ENCODE measurements at places on chromosomes 2 and 18. TPM values are rescaled to one million over a fixed set of nuclear protein-coding genes. Genes with fewer than 3 reads are reported as not detected.
A peak's percentile ranks its signal among the peaks of the same experiment; 100 is the strongest.

The DBI gene
- total RNA-seq, result 166 TPM

The MRO gene
- total RNA-seq, result 0.18 TPM

The PLEKHH2 gene
- total RNA-seq, result 0.49 TPM

The FBXO15 gene
- total RNA-seq, result 0.77 TPM

The COL6A3 gene
- total RNA-seq, result 7.0 TPM

The ESCO1 gene
- 18.2 TPM for total RNA-seq

The CCDC150 gene
- 8.2 TPM for total RNA-seq

The PLCD4 gene
- total RNA-seq, result not detected

GRCh38 chr2:134454426-134454825, 200.6 kb downstream of the MGAT5 start:
- DNase-seq, result no peak
- no peak overlapping the region for H3K27ac ChIP-seq
- no peaks in the 10 kb centered on the region for H3K27me3 ChIP-seq
- no peaks in the 10 kb centered on the region for H3K4me1 ChIP-seq

DNA sequence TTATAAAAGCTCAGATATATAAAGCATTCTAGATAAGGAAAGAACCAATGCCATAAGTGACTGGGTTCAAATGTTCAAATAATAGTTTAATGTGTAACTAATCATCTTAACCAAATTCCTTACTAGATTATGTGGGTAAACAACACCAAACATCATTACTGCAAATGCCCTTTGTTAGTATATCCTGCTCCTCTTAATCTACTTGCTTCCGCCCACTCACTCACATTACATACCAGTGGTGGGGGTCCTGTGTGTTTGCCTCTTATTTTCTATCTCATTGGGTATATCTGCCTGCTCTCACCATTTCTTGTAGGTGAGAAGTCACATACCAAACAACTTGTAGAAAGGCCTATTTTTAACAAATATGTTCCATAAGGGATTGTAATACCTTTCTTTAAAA, 562.1 kb downstream of the NRXN1 start:
- H3K4me3 ChIP-seq, result no peak overlapping the region
- no peak for DNase-seq
- no peaks in the 10 kb centered on the region for H3K36me3 ChIP-seq
- H3K4me1 ChIP-seq, result no peaks in the 10 kb centered on the region
- H3K27ac ChIP-seq, result no peak overlapping the region

GRCh38 chr18:34595690-34596089, 114.4 kb upstream of the DTNA start:
- no peak for DNase-seq
- H3K27me3 ChIP-seq, result no peaks in the 10 kb centered on the region
- no peak overlapping the region for H3K4me3 ChIP-seq
- H3K36me3 ChIP-seq, result no peaks in the 10 kb centered on the region
- no peak overlapping the region for H3K27ac ChIP-seq

GRCh38 chr2:201996679-201997314, 36.9 kb upstream of the FZD7 start:
- H3K4me3 ChIP-seq, result no peak overlapping the region
- no peaks in the 10 kb centered on the region for H3K27me3 ChIP-seq
- no peak for DNase-seq

- H3K36me3 ChIP-seq, result no peaks in the 10 kb centered on the region
- no peak overlapping the region for H3K4me3 ChIP-seq
- no peaks in the 10 kb centered on the region for H3K27me3 ChIP-seq
- H3K4me1 ChIP-seq, result no peaks in the 10 kb centered on the region
- DNase-seq, result no peak
- no peak overlapping the region for H3K27ac ChIP-seq
Observed at GRCh38 chr18:49673281-49673680, 111.4 kb downstream of the LIPG start.

GRCh38 chr2:73232403-73233153, 461 bp downstream of the PRADC1 start:
- peak; percentile 9 for DNase-seq
- H3K27ac ChIP-seq, result peak overlapping the region; percentile 93
- H3K27me3 ChIP-seq, result no peaks in the 10 kb centered on the region
- peaks cover 26% of the 10 kb centered on the region for H3K4me1 ChIP-seq
- H3K36me3 ChIP-seq, result no peaks in the 10 kb centered on the region

DNA sequence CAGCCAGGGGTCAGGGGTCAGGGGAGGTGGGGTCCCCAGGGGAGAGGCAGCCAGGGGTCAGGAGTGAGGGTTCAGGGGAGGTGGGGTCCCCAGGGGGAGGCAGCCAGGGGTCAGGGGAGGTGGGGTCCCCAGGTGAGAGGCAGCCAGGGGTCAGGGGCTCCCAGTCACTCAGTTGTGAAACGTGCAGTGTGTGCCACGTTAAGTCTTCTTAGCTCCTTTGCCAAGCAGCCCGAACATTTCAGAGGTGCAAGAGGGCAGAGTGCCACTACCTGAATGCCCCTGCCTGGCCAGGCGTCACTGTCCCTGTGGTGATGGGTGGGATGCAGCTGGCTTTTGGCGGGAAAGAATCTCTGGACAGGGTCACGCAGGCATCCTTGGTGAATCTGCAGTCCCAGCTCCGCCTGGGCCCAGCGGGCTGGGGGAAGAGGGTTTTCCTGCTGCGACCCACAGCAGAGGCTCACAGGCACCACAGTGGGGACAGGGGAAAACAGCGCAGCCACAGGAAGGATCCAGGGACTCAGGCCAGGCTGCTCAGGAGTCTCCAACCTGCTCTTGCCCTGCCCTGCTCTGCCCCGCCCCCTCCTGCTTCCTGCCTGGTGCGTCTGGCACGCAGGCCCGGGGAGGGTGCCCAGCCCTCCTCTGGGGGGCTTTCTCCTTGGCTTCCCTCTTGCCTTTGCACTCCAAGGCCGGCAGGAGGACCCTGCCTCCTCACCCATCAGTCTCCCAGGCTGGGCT, 188.3 kb downstream of the TWIST2 start:
- no peaks in the 10 kb centered on the region for H3K27me3 ChIP-seq
- no peak overlapping the region for H3K27ac ChIP-seq
- no peak for DNase-seq
- H3K4me1 ChIP-seq, result no peaks in the 10 kb centered on the region
- H3K4me3 ChIP-seq, result no peak overlapping the region

DNA sequence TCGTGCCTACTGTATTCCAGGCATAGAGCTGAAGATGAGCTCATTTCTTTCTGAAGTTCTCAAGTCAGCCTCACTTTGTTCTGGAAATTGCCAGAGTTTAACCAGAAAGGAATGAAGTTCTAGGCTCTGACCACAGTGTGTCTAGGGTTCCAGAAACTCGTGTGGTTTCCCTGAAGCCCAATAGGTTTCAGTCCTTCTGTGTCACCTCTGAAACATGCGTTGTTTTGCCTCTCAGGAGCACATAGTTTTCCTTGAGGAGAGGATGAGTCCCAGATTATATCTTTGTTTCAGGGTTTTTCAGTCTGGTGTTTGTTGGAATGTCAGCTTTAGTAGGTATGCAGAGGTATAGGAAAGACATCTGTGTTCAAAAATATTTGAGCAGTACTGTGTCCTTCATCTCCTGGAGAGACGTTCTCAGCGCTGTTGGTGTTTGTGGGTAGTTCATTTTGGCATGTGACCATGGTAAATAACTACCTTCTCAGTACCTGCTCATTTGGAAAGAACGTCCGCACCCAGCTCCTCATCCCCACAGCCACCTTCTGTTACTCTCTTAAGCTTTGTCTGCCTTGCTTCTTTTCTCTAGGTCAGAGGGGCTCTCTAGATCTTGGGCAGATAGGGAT, 56.6 kb downstream of the RALBP1 start:
- DNase-seq, result no peak
- H3K36me3 ChIP-seq, result peaks cover 37% of the 10 kb centered on the region
- no peaks in the 10 kb centered on the region for H3K27me3 ChIP-seq
- H3K4me1 ChIP-seq, result no peaks in the 10 kb centered on the region
- H3K27ac ChIP-seq, result no peak overlapping the region

GRCh38 chr2:75018162-75018561, 59.7 kb downstream of the POLE4 start:
- H3K4me3 ChIP-seq, result no peak overlapping the region
- DNase-seq, result no peak
- H3K27ac ChIP-seq, result no peak overlapping the region
- H3K4me1 ChIP-seq, result no peaks in the 10 kb centered on the region
- H3K27me3 ChIP-seq, result no peaks in the 10 kb centered on the region
- no peaks in the 10 kb centered on the region for H3K36me3 ChIP-seq

GRCh38 chr2:218713922-218714321, 3.3 kb downstream of the TTLL4 start:
- H3K4me1 ChIP-seq, result peaks cover 16% of the 10 kb centered on the region
- DNase-seq, result no peak
- no peaks in the 10 kb centered on the region for H3K27me3 ChIP-seq
- H3K4me3 ChIP-seq, result no peak overlapping the region

GRCh38 chr2:179022685-179023084, 27.3 kb downstream of the CCDC141 start:
- H3K36me3 ChIP-seq, result no peaks in the 10 kb centered on the region
- no peak overlapping the region for H3K27ac ChIP-seq
- H3K27me3 ChIP-seq, result no peaks in the 10 kb centered on the region
- no peaks in the 10 kb centered on the region for H3K4me1 ChIP-seq
- no peak for DNase-seq

DNA sequence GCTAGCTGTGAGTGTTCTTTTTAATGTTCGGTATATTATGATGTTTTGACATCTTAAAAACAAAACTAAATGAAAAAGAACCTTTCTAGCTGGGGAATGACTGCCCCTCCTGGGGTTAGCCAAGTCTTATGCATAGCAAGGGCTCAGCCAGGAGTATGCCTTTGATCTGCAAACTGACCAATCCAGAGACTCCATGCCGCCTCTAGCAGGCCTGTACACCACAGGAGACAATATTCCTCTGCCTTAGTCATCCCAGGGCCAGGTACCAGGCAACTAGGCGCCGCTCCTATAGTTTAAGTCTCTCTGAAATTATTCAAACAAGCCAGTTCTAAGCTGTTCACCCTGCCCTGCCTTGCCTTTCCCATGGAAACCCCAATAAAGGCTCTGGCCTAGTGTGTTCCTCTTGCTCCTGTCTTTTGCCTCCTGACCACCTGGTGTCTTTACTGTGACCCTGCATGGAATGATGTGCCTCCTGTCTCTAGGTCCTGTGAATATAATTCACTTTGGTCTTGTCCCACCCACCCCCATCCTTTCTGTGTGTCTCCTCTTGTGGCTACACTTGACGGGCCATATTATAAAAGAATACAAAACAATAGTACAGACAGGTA, 52.0 kb upstream of the CHN1 start:
- H3K4me1 ChIP-seq, result no peaks in the 10 kb centered on the region
- no peaks in the 10 kb centered on the region for H3K27me3 ChIP-seq
- H3K4me3 ChIP-seq, result no peak overlapping the region
- H3K36me3 ChIP-seq, result no peaks in the 10 kb centered on the region

GRCh38 chr18:31162419-31162793, 250 bp downstream of the DSC1 start:
- no peaks in the 10 kb centered on the region for H3K36me3 ChIP-seq
- H3K4me3 ChIP-seq, result peak overlapping the region; percentile 45
- H3K4me1 ChIP-seq, result peaks cover 4% of the 10 kb centered on the region
- DNase-seq, result no peak

DNA sequence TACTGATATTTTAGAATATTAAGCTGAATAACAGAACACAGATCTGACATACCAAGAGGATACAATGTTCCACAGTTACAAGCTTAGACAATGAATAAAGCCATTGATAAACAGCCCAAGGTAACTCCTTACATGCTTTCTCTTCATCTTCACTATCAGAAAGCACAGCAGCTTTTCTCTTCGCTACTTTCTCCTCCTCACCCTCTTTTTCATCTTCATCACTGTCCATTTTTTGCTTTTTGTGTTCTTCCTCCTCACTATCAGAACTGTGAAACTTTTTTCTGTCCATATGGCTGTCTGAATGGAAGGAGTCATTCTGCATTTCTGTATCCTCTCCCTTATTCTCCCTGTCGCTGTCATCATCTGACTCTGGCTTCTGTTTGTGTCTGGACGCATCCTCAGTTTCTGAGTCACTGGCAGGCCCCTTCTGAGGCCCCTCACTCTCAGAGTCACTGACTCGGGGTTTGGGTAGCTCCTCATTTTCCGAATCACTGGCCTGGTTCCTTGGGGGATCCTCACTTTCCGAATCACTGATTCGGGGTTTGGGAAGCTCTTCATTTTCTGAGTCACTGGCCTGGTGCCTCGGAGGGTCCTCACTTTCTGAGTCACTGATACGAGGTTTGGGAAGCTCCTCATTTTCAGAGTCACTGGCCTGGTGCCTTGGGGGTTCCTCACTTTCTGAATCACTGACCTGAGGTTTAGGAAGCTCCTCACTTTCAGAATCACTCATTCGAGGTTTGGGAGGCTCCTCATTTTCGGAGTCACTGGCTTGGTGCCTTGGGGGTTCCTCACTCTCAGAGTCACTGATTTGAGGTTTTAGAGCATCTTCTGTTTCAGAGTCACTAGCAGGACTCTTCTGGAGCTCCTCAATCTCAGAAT, 21.5 kb downstream of the IWS1 start:
- peaks cover 18% of the 10 kb centered on the region for H3K4me1 ChIP-seq
- no peak for DNase-seq
- no peak overlapping the region for H3K4me3 ChIP-seq

GRCh38 chr2:223566396-223566795, 35.8 kb downstream of the SCG2 start:
- H3K36me3 ChIP-seq, result no peaks in the 10 kb centered on the region
- no peaks in the 10 kb centered on the region for H3K4me1 ChIP-seq
- no peak overlapping the region for H3K27ac ChIP-seq
- H3K4me3 ChIP-seq, result no peak overlapping the region
- no peak for DNase-seq

DNA sequence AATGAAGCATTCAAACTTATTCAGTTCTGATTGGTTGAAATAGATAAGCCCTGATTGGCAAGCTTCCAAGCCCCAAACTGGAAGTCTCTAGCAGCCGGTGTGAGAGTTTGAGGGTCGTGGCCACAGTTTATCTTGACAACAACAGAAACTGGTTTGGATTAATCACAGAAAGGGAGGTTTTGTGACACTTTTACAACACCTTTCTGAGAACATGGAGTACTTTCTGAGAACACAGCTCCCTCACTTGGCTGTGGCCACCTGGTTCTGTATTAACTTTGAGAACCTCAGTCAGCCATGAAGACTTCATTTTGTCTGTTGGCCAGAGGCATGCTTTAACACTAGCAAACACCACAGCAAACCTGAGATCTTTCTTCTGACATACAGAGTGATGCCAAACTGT, 280.7 kb upstream of the VWC2L start:
- no peak overlapping the region for H3K4me3 ChIP-seq
- H3K36me3 ChIP-seq, result no peaks in the 10 kb centered on the region
- H3K27ac ChIP-seq, result no peak overlapping the region
- DNase-seq, result no peak
- no peaks in the 10 kb centered on the region for H3K4me1 ChIP-seq
- H3K27me3 ChIP-seq, result no peaks in the 10 kb centered on the region

GRCh38 chr2:20583425-20583881, 67.4 kb downstream of the HS1BP3 start:
- no peak overlapping the region for H3K27ac ChIP-seq
- DNase-seq, result no peak

DNA sequence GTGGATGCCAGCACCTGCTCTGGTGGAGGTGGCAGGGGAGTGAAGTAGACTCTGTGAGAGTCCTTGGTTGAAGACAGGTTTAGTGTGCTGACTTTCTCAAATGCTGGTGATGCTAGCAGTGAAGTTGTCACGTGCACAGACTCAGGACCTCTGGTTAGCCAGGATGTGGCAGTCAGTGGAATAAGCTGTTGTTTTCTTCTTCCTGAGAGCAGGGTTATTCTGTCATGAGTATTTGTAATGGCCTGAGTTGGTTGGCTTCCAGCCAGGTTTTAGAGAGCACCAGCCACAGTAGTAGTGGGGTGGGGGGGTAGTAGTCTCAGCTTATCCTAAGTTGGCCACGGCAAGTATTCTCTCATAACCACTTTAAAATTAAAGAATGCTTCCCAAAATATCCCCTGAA, 238.5 kb upstream of the FBXO11 start:
- H3K36me3 ChIP-seq, result no peaks in the 10 kb centered on the region
- H3K27me3 ChIP-seq, result no peaks in the 10 kb centered on the region
- H3K27ac ChIP-seq, result no peak overlapping the region
- no peak for DNase-seq
- H3K4me3 ChIP-seq, result no peak overlapping the region

Measured in CD8-positive, alpha-beta memory T cell (primary cell).